ENCODE measurements at places on chromosomes 3 and 15. TPM values are rescaled to one million over a fixed set of nuclear protein-coding genes. Genes with fewer than 3 reads are reported as not detected.

The DZIP1L gene
- total RNA-seq = 42.3 TPM

- DNase-seq = no peak
Observed at GRCh38 chr3:195181741-195182469, 89.1 kb downstream of the XXYLT1 start.

DNA sequence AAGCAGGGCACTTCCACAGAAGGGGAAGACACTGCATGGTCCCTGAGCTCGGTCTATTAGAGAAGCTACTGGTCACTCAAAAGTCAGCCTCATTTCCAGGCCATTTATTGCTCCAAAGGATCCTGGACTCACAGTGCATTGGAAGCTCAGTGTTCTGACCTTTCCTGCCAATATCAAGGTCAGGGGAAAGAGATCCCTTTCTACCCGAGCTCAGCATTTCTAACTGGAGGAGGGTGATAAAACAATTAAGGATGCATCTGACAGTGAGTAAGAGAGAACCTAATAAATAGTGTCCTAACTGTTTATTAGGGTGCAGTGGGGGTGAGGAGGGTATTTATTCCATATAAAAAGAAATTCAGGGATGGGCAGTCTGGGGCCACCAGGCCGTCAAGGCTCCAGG is 26.8 kb upstream of the INSYN1 start:
- no peak for DNase-seq

DNA sequence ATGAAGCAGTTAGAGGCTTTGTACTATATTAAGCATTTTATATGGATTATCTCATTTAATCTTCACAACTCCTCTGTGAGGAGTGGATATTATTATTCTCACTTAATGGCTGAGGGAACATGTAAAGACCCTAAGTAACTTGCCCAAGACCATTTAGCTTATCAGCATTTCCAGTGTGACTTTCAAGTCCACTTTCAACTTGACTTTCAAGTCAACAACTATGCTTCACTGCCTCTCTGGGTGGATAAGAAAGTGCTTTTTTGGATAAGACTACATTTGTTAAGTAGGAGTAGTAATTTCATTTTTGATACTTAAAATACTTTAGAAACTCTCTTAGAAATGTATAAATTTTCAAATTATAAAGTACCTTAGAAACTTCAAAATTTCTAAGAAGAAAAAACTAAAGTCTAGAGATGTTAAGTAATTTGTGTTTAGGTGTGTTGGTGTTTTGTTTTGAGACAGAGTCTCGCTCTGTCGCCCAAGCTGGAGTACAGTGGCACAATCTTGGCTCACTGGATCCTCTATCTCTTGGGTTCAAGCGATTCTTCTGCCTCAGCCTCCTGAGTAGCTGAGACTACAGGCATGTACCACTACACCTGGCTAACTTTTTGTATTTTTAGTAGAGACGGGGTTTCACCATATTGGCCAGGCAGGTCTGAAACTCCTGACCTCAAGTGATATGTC is 71.8 kb downstream of the MINDY2 start:
- no peak for DNase-seq

Data from osteoblast (primary cell).